ENCODE measurements at places on chromosomes 6 and 20.

DNA sequence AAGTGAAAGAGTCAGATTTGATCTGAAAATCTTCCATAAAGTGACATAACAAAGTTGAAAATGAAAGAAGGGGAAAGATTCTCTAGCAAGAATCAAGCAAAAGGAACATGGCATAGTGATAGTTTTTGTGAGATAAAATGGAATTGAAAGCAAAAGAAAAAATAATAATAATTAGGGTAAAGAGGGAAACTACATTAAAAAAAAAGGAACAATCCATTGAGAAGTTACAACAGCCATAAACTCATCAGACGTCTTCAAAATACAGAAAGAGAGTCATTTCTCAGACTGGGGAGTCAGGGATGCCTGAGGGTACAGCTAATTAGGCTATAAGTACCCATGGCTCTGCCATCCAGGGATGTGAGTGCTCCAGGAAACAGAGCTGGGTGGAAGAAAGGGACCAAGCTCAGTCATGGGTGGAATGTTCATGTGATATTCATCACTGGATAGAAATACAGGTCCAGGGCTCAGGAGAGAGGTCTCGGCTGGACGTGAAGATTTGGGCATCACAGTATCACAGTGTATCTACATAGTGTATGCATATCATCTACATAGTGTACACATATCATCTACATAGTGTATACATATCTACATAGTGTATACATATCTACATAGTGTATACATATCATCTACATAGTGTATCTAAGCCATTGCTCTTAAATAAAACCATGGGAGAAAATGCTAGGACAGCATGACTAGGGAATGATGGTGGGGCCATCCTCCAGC, 29.4 kb downstream of the DUSP22 start:
- no peak for DNase-seq

- DNase-seq = no peak
These were observed 9.8 kb upstream of the MAPK13 start for GRCh38 chr6:36120539-36120938.

- DNase-seq = no peak
These were observed 13.2 kb downstream of the CCN2 start for GRCh38 chr6:131937703-131938631.

GRCh38 chr6:156250593-156250992, 526.6 kb upstream of the ARID1B start:
- DNase-seq = no peak

DNA sequence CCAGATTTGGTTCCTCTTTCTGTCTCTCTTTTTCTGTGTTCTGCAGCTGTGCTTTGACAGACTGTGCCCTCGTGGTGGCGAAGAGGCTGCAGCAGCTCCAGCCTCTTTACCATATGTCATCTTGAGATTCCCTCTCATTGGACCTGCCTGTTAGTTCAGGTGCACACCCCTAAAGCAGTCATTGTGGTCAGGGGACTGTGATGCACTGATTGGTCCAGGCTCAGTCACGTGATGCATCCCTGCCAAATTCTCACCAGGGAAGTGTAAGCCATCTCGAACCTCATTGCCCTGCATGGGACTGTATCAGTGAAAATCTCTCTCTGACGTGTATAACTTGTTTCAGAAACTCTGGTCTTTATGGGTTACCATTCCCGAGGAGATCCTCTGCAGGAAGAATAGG, 160.3 kb downstream of the EYA2 start:
- no peak for DNase-seq

- no peak for DNase-seq
These were observed 63.0 kb downstream of the HIVEP1 start for GRCh38 chr6:12075067-12075563.
